Right ventricle myocardium superior (tissue), 1 donor: ENCODE measurements at places on chromosomes 7 and 10. TPM values are rescaled to one million over a fixed set of nuclear protein-coding genes. Genes with fewer than 3 reads are reported as not detected.

DNA sequence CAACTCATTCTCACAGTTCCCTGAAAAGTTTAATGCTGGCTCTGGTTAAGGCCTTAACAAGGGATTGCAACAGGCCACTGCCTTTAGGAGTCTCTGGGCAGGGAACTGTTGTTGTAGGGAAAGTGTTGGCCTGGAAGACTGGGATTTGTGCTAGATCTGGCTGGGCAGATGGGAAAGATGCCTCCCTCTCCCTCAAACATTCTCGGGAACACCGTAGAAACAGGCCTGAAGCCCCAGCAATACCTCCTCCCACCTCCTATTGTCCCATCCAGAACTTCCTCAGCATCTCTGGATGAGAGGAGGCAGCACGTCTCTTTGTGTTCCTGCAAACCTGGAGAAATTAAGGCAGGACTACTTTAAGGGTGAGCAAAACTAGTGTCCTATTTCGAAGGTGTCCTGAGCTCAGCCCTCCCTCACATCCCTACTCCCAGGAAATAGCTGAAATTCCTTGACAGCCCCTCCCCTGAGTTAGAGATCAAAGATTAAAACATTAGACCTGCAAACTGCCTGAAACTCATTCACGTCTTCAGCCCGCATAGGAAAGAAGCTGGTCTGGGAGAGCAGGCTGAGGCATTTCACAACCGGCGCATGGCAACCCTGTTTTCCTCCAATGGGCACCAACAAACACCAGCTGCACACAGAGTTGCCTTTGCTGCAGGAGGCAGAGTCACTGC, 10.9 kb upstream of the MAP3K8 start:
- DNase-seq: peak; percentile 76

DNA sequence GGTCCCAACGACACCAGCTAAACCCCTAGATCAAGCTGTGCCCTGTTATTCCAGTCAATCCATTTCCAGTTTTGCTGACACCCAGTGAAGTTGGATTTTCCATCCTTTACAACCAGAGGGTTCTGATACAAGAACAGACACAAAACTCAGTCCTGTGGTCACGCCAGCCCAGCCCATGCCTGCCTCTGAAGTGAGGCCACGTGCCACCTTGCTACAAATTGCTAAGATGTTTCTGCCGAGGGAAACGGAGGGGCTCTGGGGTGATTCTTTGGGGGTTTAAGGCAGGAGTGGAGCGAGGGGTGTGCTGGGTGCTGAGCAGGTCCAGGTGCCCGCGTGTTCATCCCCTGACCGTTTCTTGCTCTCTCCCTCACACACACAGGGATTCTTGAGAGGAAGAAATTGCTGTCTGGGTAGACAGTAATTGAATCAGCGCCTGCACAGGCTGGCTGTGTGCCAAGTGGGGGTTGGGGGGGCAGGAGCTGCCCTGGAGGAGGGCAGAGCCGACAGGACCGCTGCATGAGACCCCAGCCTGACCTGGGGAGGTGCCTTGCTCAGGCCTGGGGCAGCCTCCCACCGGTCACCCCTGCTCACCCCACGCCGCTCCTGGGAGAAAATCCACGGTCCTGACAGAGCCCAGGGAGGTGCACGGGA, 38.1 kb downstream of the ADAP1 start:
- peak; percentile 36 for DNase-seq

DNA sequence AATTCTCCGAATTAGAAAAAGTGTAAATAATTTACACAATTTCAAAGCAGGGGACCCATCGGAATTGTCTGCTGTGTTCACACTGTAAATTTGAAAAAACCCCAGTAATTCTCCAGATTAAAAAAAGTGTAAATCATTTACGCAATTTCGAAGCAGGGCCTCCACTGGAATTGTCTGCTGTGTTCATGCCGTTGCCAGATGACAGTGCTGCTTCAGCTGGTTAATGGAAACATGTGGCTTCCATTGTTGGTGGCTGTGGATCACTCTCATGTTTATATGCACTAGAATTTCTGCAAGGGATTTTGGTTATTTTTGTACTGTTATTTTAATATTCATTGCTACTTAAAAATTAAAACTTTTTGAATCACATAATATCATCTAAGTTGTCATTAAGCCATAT, 88.8 kb upstream of the ELMO1 start:
- DNase-seq: no peak

GRCh38 chr7:34761627-34762026, 103.6 kb downstream of the NPSR1 start:
- no peak for DNase-seq

DNA sequence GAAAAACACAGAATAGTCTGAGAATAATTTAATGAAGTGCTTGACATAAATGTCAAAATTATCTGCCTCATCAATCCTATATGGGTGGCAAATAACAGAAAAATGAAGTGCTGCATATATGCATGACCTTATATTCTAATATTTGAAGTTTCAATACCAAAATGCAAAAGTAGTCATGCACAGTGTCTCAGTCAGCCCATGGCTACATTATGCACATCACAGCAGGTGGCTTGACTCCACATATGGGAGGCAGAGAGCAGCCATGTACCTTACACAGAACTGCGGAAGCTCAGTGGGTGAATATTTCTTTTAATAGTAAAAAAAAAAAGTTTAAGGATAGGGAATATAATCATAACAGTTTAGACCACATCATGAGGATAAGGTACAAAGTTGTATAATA, 17.4 kb upstream of the LIPN start:
- DNase-seq: no peak

- DNase-seq: no peak
Observed at GRCh38 chr10:8584666-8585065, 530.2 kb downstream of the GATA3 start.

DNA sequence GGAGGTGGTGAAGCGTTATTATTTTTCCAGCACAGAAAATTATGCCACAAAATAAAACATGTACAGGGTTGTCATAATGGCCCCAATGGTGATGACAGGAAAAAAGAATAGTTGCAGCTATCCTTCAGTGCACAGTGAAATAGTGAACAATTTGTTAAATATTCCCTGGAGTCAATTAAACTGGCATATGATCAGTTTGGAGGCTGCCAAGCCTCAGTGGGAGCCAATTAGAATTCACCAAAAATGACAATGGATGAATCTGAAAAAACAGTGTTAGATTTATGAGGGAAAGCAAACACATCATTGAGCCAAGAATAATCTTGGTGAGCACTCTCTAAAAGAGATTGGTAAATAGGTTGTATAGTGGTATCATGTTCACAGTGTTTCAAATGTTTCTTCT, 146.3 kb downstream of the OTUD1 start:
- no peak for DNase-seq

DNA sequence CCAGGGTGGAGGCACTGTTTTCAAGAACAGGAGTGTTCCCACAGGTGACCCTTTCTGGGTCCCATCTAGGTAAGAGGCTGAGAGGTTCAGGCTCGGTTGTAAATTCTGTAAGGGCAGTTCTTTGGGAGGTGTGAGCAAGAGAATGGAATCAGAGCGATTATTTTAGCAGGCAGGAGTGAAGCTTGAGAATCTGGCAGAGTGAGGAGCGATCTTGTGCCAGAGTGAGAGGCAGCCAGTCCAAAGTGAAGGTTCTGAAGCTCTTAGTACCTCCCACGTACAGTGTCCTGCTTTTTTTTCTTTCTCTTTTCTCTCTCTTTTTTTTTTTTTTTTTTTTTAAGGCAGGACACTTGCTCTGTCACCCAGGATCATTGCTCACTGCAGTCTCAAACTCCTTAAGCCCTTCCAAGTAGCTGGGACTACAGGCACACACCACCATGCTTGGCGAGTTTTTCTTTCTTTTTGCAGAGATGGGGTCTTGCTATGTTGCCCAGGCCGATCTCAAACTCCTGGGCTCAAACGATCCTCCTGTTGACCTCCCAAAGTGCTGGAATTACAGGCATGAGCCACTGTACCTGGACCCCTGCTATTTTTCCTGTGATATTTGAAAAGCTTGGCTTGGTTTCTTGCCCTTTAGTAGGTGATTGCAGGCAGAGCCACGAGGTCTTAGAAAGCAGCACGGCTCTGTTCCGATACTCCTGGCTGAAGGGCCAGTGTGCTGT, 10.9 kb downstream of the POR start:
- DNase-seq: no peak

- no peak for DNase-seq
Observed at GRCh38 chr7:32258265-32258664, 188.1 kb upstream of the PDE1C start.

- DNase-seq: no peak
Observed at GRCh38 chr10:93352638-93353383, 129.3 kb downstream of the MYOF start.

GRCh38 chr7:154591544-154591943, 411.4 kb downstream of the PAXIP1 start:
- DNase-seq: no peak

DNA sequence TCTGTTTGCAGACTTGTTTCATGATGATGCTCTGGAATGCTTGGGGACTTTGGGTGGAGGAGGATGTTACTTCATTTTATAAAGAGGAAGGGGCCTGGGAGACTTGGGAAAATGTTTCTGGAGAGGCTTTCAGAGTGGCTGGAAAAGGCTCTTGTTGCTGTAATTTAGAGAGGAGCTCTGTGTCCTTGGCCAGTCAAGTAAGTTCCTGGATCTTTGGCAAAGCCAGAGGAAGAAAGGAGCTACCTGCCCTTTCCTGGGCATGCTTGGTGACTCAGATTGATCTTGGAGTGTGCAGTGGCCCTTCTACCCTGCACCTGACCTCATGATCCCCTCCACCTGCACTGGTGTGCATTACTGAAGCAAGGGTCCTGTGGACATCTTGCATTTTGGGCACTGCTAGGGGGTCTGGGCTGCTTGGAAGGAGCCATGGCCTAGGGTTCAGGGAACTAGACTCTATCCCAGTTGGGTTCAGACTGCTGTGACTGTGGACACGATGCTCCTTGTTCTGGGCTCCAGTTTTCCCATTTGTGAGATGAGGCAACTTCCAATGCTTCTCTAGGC, 56.1 kb downstream of the ADCYAP1R1 start:
- DNase-seq: no peak

DNA sequence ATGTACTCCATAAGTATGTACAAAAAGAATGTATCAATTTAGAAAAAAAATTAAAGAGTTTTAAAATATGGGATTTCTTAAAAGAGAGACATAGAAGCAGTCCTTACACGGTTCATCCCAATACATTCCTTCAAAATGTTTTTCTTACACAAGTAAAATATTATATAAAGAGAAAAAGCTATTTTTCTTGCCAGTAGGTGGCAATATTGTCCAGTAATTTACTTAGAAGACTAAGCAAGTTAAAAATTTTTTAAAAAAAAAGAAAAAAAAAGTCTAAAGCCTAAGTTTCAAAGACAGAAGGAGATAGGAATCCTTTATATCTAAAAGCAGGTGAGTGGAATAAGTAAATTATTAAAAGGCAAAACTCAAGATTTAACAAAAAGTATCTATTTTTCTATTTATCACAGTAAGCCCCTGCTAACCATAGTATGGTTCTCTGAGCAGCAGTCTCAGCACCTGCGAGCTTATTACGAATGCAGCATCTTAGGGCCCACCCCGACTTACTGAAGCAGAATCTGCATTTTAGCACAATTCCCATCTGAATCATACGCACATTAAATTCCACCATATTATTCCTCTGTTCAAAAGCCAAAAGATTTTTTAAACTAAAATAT, 240.6 kb downstream of the DGKI start:
- no peak for DNase-seq

GRCh38 chr10:34547291-34547690, 267.8 kb downstream of the PARD3 start:
- DNase-seq: no peak

DNA sequence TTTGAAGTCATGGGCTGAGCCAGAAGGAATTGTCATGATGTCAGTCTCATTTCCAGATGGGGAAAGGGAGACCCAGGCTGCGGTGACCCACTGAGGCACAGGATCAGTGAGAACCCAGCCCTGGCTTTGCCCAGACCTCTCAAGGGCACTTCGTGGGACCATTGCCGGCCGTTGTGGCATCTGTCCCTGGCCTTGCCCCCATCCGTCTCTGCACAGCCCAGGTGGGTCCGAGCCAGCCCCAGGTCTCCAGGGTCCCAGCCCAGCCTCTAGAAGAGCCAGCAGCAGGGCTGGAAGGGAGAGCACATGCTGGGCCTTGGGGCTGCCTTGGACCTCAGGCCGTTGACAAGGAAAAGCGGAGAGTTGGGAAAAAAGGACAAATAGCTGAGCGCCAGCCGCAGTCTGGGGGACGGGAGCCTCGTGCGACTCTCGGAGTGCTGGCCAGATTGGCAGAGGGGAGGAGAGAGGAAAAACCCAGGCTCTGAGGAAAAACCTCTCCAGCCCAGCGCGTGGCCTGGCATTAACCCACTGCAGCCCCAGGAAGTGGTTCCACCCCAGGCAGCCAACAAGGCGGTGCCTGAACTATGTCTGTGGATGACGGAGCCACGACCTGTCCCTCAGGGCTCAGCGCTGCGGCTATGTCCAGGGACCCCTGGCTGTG, 30.2 kb downstream of the GRIFIN start:
- no peak for DNase-seq

GRCh38 chr7:2606539-2606936, 25.2 kb upstream of the TTYH3 start:
- DNase-seq: no peak

DNA sequence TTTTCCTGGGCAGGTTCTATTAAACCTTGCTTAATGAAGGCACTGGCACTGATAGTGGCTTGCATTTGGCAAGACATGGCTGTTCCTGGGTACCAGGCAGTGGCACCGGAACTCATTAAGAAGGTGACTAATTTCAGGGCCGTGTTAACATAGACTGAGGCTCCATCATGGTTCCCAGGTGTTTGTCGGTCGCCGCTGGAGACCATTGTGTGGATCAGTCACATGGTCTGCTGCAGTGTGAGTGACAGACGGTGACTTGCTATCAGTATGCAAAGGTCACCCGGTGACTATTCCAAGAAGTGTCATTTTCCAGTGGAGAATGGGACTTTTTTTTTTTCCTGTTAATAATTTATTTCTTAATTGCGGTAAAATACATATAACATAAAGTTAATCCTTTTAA, 106.3 kb downstream of the INSYN2A start:
- no peak for DNase-seq

SPDYE2B gene
- not detected for total RNA-seq

NME8 gene
- not detected for total RNA-seq

DUSP5 gene
- total RNA-seq: 6.8 TPM

CAMK2B gene
- total RNA-seq: 87.2 TPM

SPDYE9 gene
- total RNA-seq: not detected

PON1 gene
- not detected for total RNA-seq

TEX36 gene
- not detected for total RNA-seq

ARHGAP12 gene
- 21.7 TPM for total RNA-seq

WIPF3 gene
- total RNA-seq: 5.5 TPM

KAZALD1 gene
- 5.0 TPM for total RNA-seq

ITGB8 gene
- 1.9 TPM for total RNA-seq

MPP7 gene
- 14.0 TPM for total RNA-seq

CPA4 gene
- not detected for total RNA-seq

AKR1C2 gene
- 25.5 TPM for total RNA-seq

TMEM176B gene
- 33.4 TPM for total RNA-seq

GATA3 gene
- 0.83 TPM for total RNA-seq
